Smooth muscle cell of bladder (primary cell): ENCODE measurements at places on chromosomes 5 and 9. TPM values are rescaled to one million over a fixed set of nuclear protein-coding genes. Genes with fewer than 3 reads are reported as not detected.

The PCDHB15 gene
- 0.46 and 0.71 TPM in 2 replicates for total RNA-seq

The OR1J2 gene
- 0.14 TPM in 1 of 2 replicates, not detected in the other for total RNA-seq

The CKMT2 gene
- total RNA-seq, result 4.1 and 17.4 TPM in 2 replicates

The SPATA9 gene
- 0.18 and 0.71 TPM in 2 replicates for total RNA-seq

The PCDHB4 gene
- 0.09 and 0.14 TPM in 2 replicates for total RNA-seq

The COL15A1 gene
- 164 and 267 TPM in 2 replicates for total RNA-seq

The SPACA9 gene
- 3.1 and 3.3 TPM in 2 replicates for total RNA-seq

The RNF183 gene
- not detected in 2 replicates for total RNA-seq

The PCDHGA9 gene
- total RNA-seq, result 2.7 and 3.1 TPM in 2 replicates

The PCDHB13 gene
- 0.28 TPM in 2 replicates for total RNA-seq

The RIMOC1 gene
- 13.7 and 15.5 TPM in 2 replicates for total RNA-seq

The ZDHHC21 gene
- 6.0 and 6.3 TPM in 2 replicates for total RNA-seq

The SH3RF2 gene
- total RNA-seq, result under 0.01 and 0.28 TPM in 2 replicates

The HDAC3 gene
- 62.6 and 62.7 TPM in 2 replicates for total RNA-seq

The SH3TC2 gene
- total RNA-seq, result 0.65 and 1.00 TPM in 2 replicates

The FCN2 gene
- total RNA-seq, result not detected in 2 replicates

The IRX1 gene
- total RNA-seq, result 0.09 TPM in 1 of 2 replicates, not detected in the other

The FLT4 gene
- total RNA-seq, result under 0.01 and 0.37 TPM in 2 replicates

The IL33 gene
- 173 and 202 TPM in 2 replicates for total RNA-seq

The SLU7 gene
- 81.5 and 88.8 TPM in 2 replicates for total RNA-seq

The TLE1 gene
- 32.9 and 38.8 TPM in 2 replicates for total RNA-seq

The C7 gene
- total RNA-seq, result 1.1 and 4.0 TPM in 2 replicates

The CLIC3 gene
- 5.0 and 7.8 TPM in 2 replicates for total RNA-seq

The EIF4E1B gene
- not detected in 2 replicates for total RNA-seq

The TAF11L10 gene
- not detected in 2 replicates for total RNA-seq

The GFRA3 gene
- not detected in 2 replicates for total RNA-seq

The C5orf34 gene
- total RNA-seq, result 1.4 TPM in 2 replicates

The DBH gene
- total RNA-seq, result not detected in 2 replicates

The CCDC107 gene
- total RNA-seq, result 11.7 and 19.4 TPM in 2 replicates

The TCF7 gene
- total RNA-seq, result 0.28 and 0.55 TPM in 2 replicates

The TAF11L6 gene
- not detected in 2 replicates for total RNA-seq

The PLAC8L1 gene
- 0.18 TPM in 1 of 2 replicates, not detected in the other for total RNA-seq

The SPATA6L gene
- total RNA-seq, result 0.28 and 0.43 TPM in 2 replicates

The SPOCK1 gene
- 302 and 700 TPM in 2 replicates for total RNA-seq

The THOC3 gene
- total RNA-seq, result 15.5 and 19.8 TPM in 2 replicates

The TMEM174 gene
- total RNA-seq, result not detected in 2 replicates

The LCP2 gene
- not detected in 2 replicates for total RNA-seq

The RFESD gene
- total RNA-seq, result 1.7 and 3.2 TPM in 2 replicates

The CTXN3 gene
- total RNA-seq, result not detected in 2 replicates

The TPPP gene
- 0.09 and 0.14 TPM in 2 replicates for total RNA-seq

The ITGA1 gene
- 32.2 and 40.2 TPM in 2 replicates for total RNA-seq

The ADAMTS13 gene
- 1.00 and 2.2 TPM in 2 replicates for total RNA-seq

The PHAX gene
- total RNA-seq, result 44.7 and 57.8 TPM in 2 replicates

The HSPB3 gene
- not detected in 2 replicates for total RNA-seq

The CARTPT gene
- not detected in 2 replicates for total RNA-seq
